ENCODE measurements at places on chromosomes 1 and 21. TPM values are rescaled to one million over a fixed set of nuclear protein-coding genes. Genes with fewer than 3 reads are reported as not detected.

GRCh38 chr21:28410256-28410655 is 582.4 kb downstream of the LTN1 start:
- DNase-seq = no peak

GRCh38 chr1:66339944-66340343 is 194.0 kb upstream of the SGIP1 start:
- DNase-seq = no peak

DNA sequence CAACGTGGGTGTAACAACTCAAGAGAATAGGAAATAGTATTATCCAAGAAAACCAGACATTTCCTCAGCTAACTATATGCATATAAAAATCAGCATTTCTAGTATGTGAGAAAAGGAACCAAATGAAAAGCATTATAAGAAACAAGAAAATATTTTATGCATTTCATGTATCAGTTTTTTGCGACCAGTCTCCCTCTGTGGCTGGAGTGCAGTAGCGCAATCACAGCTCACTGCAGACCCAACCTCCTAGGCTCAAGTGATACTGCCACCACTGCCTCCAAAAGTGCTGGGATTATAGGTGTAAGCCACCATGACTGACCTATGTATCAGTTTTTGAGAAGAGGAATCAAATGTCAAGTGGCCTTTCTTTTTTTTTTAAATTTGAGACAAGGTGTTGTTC is 31.0 kb downstream of the SLC16A1 start:
- no peak for DNase-seq

GRCh38 chr1:192256674-192257334 is 60.0 kb upstream of the RGS21 start:
- DNase-seq = no peak

Gene TPTE
- total RNA-seq = not detected

Gene HUNK
- 19.3 TPM for total RNA-seq

GRCh38 chr1:246005067-246005466 is 502.0 kb downstream of the SMYD3 start:
- no peak for DNase-seq

- DNase-seq = no peak
These were observed 10.4 kb downstream of the RPL11 start for GRCh38 chr1:23701996-23702395.

DNA sequence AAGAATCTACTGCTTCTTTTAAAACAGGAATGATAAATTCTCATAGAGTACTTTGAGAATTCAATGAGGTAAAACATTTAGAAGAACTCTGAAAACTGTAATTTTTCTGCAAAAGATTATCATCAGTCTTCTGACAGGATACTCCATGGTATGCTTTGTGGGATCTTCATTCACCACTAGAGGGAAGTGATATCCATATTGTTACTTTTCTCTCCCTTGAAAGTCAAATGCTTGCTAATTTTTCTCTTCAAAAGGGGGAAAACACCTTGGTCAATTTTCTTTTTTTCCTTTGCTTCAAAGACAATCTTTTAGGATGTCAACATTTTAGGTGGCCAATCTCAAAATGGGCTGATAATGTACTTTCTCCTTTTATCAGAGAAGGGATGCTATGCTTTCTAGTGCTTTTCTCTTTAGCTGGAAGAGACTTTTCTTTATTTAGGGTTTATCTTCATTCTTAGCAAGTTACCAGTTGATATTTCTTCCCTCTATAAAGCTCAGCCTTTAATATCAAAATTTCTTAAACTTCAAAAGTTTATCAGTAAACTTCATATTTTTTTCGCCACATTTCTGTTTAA is 95.5 kb downstream of the NEGR1 start:
- no peak for DNase-seq

GRCh38 chr1:25255706-25256577 is 8.7 kb upstream of the RSRP1 start:
- no peak for DNase-seq

GRCh38 chr1:241235256-241235897 is 121.6 kb downstream of the RGS7 start:
- DNase-seq = peak; percentile 21

DNA sequence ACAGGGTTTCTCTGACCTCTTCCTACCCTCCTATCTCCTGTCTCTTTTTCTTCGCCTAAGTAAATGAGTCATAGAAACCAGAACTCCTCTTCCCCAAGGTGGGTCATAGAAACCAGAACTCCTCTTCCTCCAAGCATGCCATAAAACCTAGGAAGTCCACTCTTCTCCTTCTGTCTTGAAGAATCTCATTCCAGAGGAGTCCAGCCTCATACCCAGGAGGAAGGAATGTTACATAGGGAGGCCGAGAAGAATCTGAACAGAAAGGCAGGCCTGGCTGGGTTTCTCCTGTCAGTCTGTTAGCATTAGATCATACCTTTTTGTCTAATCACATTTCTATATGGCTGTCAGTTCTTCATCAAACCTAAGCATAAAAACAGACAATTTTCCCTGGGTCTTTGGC is 47.5 kb upstream of the WLS start:
- DNase-seq = no peak

GRCh38 chr1:76351655-76352054 is 277.1 kb downstream of the ST6GALNAC3 start:
- DNase-seq = no peak

- DNase-seq = no peak
These were observed 13.7 kb downstream of the CD34 start for GRCh38 chr1:207897188-207897587.

- DNase-seq = peak; percentile 20
These were observed 70.3 kb upstream of the CAMK1G start for GRCh38 chr1:209513226-209513625.

Gene C8A
- total RNA-seq = not detected

Gene SCNM1
- 48.3 TPM for total RNA-seq

Gene SH3BGR
- total RNA-seq = 3.4 TPM

GRCh38 chr21:36541721-36542139 is 61.8 kb upstream of the CLDN14 start:
- DNase-seq = no peak

Gene TTC39A
- 0.95 TPM for total RNA-seq

Gene TACSTD2
- 0.10 TPM for total RNA-seq

Gene CELA3B
- total RNA-seq = not detected

Gene LCE6A
- total RNA-seq = not detected

- DNase-seq = no peak
These were observed 71.7 kb upstream of the WDR26 start for GRCh38 chr1:224506141-224506814.

- DNase-seq = no peak
These were observed 21.0 kb downstream of the PCSK9 start for GRCh38 chr1:55060133-55060999.

Gene S100A7A
- total RNA-seq = not detected

Gene C1orf141
- not detected for total RNA-seq

DNA sequence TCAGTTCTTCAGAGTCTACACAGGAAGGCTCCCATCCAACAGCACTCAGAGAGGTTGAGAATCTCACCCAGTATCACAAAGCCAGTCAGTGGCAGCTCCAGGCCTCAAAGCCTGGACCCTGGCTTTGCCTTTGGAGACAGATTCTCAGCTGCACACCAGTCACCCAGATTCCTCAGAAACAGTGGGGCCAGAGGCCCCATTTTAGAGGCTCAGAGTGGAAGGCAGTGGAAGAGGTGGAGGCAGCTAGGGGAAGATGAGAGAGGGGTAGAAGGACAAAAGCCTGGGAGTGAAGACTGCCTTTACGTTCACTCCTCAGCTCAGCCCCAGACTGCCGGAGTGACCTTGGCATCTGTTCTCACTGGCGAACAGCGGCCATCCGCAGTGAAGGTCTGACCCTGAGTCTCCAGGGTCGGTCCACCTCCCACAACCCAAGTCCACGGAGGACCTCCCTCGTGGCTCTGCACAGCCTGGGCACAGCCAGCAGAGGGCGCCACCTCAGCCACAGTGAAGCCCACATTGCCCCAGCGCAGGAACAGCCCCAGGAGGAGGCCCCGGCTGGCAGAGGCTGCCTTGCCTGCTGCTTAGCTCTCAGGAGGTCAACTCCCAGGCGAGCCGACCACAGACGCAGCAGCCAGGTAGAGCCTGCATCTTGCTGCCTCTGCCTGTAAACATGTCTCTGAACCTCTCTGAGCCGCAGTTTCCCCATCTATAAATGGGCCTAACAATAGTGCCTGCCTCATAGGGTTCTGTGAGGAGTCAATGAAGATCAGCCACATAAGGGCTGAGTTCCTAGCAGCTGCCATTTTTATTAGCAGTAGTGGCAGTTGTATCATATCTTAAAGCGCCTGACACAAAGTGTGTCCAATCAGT is 5.9 kb upstream of the FNDC5 start:
- peak; percentile 81 for DNase-seq

Gene TLR5
- total RNA-seq = 0.77 TPM

- no peak for DNase-seq
These were observed 356.2 kb upstream of the SNX7 start for GRCh38 chr1:98305362-98305761.

DNA sequence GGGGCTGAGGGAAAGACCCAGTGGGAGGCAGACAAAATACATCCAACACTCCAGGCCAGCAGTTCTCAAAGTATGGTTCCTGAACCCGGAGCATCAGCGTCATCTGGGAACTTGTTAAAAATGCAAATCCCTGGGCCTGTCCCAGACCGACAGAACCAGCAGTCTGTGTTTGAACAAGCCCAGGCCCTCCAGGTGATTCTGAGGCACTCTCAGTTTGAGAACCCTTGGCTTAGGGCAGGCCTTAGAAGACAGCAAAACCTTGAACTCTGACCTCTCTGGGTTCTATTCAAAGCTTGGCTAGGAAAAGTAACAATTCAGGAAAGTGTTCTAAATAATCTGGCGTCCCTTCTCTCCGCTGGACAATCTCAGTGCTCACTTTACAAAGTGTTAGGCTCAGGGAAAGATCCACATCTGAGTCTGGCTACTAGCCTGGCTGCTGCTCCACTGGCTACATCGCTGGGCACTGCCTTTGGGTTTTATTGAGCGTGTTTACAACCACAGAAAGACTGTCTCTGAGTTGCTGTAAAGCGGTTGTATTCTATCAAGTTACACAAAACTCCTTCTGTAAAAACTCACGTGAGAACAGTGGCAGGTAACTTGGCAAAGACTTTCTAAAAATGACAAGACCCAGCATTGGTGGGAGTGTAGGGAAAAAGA is 166.1 kb downstream of the HIVEP3 start:
- no peak for DNase-seq
